ENCODE measurements at places on chromosomes 2 and 18.

- no peak for DNase-seq
Observed at GRCh38 chr2:49832555-49832954, 678.2 kb upstream of the FSHR start.

DNA sequence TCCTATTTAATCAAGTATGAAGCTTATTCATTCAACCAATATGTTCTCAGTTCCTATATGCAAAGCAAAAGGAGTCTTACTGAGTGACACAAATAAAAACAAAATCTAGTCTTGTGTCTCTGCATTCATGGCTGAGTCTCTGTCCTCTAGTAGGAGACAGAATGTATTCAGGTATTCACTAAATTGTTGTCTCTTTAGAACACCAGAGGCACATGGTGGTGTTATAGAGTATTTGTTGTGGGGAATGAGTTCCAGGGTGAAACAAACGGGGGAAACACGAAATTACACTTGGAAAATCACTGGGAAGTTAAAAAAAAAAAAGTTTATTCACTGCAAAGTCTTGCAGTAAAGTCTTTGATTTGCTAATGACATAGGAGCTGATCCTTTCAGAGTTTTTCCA lies 131.7 kb upstream of the FSHR start:
- no peak for DNase-seq

DNA sequence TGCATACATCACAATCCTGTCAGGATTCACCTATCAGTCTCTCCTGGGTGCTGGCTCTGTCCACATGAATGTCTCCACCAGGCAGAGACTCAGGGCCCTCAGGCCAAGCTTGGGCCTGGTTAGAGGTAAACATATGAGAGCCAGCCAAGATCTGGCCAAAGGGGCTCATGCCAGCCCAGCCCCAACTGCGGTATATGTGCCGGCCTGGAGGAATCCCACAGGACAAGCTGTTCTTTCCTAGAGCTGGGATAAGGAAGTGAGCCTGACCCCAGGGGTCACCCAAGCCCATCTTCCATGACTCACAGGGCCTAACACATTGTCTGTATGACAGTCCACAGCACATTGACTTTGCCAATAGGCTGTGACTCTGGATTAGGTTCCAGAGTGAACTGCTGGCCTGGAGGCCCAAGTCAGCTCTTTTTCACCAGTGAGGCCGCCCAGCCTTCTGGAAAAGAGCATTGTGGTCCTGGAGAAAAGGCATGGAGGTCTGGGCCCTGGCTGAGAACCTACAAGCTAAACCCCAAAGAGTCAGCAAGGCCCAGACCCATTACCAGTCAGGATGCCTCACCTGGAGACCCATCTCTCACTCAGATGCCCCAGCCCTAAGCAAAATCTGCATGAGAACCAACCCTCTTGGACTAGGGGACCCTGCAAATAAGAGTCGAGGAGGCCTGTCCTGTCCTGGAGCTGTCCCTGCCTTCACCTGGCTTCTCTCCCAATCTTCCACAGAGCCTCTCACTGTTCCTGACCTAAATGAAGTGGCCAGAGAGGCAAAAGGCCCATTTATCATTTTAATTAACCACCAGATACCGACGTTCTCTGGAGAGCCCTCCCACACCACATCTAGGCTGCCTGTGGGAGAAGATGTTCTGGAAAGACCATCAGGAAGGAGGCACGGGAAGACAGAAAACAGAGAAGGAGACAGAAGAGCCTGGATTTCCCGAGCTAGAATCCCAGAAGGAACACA lies 120.9 kb upstream of the PKDCC start:
- no peak for DNase-seq

GRCh38 chr2:4967206-4967605 lies 725.0 kb upstream of the SOX11 start:
- no peak for DNase-seq

DNA sequence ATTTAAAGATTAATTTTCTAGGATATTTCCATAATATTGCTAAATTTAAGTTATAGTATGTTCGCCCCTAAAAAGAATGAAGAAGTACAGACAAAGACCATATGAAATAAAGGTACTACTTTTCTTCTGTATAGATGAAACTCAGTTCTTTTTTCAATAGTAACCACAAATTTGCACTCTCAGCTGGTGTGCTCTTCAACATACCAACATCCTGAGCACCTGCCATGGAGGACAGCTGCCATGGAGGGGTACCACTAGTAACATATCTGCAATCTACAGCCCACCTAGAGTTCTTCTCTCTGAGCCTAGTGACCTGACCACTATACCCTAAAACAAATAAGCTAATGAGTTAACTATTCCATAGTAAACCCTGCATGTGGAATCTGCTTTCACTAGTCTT lies 36.8 kb upstream of the ERCC3 start:
- DNase-seq: no peak

DNA sequence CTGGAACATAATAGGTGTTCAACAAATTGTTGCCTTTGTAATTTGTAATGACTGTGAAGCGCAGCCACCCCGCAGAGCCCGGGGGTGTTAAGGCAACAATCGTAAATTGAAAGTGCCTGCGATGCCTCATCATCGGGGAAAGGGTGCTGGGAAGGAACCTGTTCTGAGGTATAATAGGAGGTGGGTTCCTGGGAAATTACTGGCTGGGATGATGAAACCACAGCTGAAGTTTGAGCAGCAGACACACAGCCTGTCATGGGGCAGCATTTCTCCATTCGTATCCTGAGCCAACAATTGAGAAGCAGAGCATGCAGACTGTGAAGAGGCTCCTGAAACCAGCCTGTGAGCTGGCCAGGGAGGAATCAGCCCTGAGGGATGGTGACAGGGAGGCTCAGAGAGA lies 404.0 kb upstream of the MYT1L start:
- DNase-seq: no peak

DNA sequence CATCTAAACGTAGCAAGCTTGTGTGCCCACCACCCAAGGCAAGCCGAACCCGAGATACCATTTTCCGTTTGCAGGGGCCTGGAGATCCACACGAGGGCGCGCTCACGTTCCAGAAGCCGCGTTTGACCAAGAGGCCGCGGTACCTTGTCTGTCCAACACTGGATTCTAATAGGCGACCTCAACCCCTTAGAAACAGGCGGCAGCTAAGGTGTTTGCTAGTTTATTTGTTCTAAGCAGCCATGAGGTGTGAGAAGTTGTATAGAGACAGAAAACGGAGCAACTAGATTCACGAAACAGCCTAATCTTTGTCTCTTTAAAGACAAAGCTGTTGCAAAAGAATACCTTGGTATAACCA lies 4.2 kb downstream of the HOXD11 start:
- DNase-seq: no peak

GRCh38 chr2:14081521-14081920 lies 551.0 kb upstream of the LRATD1 start:
- no peak for DNase-seq

- peak; percentile 44 for DNase-seq
Observed at GRCh38 chr2:232611559-232612218, 21.7 kb upstream of the EFHD1 start.

DNA sequence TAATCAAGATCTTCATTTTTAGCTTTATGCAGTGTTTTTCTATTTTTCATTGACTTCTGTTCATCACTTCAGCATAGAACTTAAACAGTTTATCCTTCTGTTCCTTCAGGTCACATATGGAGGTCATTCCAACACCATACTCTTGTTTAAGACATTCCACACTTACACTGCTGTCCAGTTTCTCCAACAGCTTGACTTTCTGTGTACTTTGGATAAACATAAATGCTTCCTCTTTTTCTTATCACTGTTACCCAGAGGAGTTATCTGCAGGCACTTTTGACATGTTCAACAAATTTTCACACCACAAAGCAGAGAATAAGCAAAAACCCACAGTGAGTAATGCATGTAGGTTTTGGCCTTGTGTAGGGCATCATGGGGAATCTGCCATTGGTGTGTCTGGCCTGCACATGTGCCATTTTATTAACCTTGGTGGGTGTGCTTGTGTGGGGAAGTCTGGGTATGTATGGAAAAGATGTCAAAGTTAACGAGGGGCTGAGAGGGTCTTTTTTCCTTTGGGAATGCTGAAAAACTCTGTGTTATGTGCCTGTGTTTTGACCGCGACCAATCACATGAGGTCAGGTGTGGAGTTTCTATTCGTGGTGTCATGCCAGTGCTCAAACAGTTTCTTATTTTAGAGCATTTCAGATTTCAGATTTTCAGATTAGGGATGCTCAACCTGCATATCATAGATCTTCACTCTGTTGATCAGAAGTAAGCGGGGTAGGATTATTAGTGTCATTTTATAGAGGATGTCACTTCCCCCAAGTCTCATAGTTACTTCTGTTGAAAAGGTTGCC lies 53.9 kb upstream of the ACVR1 start:
- DNase-seq: no peak

GRCh38 chr2:25123682-25124081 lies 44.7 kb downstream of the POMC start:
- DNase-seq: no peak

GRCh38 chr2:158730621-158731140 lies 64.4 kb upstream of the DAPL1 start:
- DNase-seq: no peak

GRCh38 chr2:119486196-119486827 lies 38.0 kb downstream of the SCTR start:
- no peak for DNase-seq

- DNase-seq: no peak
Observed at GRCh38 chr18:3279201-3280185, 17.6 kb downstream of the MYL12B start.

DNA sequence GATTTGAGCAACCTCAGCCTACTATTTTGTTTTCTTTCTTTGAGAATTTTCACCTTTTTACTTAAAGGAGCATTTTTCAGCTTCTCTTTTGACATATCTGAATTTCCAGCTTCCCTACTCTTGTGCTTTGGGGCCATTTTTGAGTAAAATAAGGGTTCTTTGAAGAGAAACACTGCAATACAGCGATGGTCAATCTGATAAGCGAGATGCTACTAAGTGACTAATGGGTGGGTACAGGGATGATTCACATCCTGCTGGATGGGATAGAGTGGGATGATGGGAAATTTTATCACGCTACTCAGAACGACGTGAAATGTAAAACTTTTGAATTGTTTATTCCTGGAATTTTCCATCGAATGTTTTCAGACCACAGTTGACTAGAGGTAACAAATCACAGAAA lies 211.5 kb downstream of the TMEM247 start:
- DNase-seq: no peak

GRCh38 chr2:74109551-74109950 lies 38.2 kb downstream of the BOLA3 start:
- DNase-seq: no peak

DNA sequence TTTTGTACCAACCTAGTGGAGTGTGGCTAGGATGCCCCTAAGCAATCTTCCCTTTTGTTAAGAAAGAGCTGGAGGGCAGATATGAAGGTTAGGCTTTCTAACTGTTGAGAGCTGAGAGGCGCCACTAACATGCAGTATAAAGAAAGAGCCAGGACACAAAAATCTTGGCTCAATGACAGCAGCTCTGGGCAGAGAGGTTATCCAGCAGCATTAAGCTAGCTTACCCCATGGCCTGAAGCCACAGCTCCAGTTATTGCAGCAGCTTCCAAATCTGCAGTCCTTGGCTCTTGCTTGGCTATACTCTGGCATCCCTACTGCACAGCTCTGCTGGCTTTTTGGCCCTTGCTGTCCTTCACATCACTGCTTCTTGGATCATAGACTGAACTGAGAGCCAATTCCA lies 213.4 kb downstream of the GPD2 start:
- no peak for DNase-seq

DNA sequence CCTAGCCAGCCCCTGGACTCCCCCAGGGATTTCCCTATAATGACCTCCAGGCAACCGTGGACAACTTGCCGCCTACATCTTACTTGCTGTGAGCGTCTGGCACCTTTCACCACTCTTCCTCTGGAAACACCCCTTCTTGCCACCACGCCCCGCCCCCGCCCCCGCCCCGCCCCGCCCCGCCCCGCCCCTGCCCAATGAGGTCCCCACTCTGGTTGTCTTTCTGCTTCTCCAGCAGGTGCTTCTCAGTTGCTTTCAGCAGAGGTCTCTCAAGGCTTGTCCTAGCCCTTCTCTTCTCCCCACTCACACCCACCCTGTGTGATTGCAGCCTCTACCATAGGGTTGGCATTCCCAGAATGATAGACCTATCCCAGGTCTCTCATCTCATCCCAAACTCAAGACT lies 214.5 kb downstream of the EN1 start:
- no peak for DNase-seq

DNA sequence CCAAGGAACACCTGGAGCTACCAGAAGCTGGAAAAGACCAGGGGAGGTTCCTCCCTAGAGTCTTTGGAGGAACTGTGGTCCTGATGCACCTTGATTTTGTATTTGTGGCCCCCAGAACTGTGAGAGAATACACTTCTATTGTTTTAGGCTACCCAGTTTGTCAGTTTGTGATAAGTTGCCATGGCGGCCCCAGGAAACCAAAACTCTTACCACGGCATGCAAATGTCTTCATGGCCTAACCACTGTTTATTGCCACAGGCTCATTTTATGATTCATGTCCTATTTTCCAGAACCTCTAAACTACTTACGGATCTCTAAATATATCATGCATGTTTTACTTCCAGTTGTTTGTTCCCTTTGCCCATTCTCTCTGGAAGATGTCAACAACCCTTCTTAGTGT lies 1250.7 kb upstream of the FAM98A start:
- DNase-seq: no peak

DNA sequence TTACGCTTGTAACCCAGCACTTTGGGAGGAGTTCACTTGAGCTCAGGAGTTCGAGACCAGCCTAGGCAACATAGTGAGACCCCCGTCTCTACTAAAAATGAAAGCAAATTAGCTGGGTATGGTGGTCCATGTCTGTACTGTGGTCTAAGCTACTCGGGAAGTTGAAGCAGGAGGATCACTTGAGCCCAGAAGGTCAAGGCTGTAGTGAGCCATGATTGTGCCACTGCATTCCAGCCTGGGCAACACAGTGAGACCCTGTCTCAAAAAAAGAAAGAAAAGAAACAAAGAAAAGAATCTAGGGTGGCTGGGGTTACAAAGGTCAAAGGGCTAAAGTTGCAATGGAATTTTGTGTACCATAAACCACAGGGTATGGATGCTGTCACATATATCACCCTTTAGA lies 41.3 kb downstream of the KIF3C start:
- DNase-seq: no peak

GRCh38 chr18:28855989-28856388 lies 679.1 kb upstream of the CDH2 start:
- DNase-seq: no peak

GRCh38 chr18:50880119-50880465 lies 1.2 kb downstream of the ME2 start:
- DNase-seq: no peak

DNA sequence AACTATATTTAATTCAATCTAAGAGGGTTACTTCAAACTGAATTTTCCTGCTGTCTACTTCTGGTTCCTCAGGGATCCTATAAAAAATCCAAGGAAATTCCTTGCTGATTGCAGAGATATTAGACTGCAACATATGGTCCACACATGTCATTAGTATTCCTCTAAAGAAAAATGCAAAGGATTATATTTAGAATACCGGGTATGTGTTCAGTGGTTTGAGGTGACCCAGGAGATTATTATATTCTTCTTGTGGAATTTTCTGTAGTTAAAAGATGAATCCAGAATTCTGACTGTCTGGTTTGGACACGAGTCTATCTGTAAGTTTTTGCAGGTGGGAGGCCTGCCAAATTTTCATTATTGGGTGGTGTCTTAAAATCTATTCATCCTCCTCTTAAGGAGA lies 18.2 kb downstream of the HOXD1 start:
- DNase-seq: no peak

Measured in activated T-helper 1 cell treated with anti-CD3 and anti-CD28 coated beads, Interleukin-12 subunit alpha, Interleukin-12 subunit beta, Interleukin-2, Interleukin-4 antibody, amounts not matched to agents 30 ng/mL and 10 ng/mL and 1 ng/mL, durations not matched to agents 14 hours and 24 hours and 36 hours (primary cell).